M059J (cell line): ENCODE measurements at places on chromosomes 6 and 20.
A peak's percentile ranks its signal among the peaks of the same experiment; 100 is the strongest.

DNA sequence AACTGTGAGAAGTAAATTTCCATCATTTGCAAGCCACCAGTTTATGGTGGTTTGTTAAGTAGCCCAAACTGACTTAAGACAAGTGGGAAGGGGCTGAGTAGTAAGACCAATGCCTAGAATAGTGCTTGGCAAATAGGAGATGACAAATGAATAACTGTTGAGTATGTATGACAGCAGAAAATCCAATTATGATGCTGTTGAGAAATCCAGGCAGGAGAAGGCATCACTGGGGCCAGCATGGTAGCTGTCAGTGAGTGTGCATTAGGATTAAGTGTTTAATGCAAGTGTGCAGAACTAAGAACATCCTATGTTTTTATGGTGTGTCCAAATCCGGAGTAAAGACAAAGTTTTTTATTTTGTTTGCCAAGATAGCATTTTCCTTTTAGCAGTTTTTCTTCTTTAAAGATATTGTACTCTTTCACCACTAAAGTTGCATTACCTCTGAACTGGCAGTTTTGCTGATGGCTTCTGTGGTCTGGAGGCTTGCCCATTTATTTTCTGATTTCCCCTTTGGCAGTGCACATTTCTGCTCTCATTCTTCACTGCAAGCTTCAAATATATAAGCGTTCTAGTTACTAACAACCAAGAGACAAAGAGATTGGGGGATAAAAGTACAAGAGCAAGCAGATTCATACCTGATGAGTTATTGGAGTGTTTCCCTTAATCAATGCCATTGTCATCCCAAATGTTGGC is 289.7 kb downstream of the KCNQ5 start:
- peak; percentile 85 for DNase-seq

GRCh38 chr6:35728683-35729678 is 7.9 kb upstream of the ARMC12 start:
- peak; percentile 12 for DNase-seq

GRCh38 chr6:33979750-33980149 is 166.1 kb downstream of the GRM4 start:
- no peak for DNase-seq

GRCh38 chr20:62876902-62877816 is 15.5 kb upstream of the TCFL5 start:
- peak; percentile 16 for DNase-seq

DNA sequence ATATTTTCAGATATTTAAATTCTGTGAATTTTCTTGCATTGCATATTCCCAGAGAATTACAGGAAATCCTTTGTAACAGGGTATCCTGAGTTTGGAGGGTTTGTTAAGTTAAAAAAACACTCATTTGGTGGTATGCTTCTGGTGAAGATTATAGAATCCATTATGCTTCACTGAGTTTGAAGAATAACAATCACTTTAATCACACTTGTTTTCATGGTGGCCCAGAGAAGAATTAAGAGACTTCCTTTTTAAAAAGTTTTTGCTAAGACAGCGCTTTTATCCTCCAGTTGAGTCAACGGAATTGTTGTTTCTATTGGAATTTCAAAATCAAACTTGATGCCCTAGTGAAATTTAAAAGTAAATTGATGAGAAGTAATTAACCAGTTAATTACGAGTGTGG is 17.4 kb downstream of the PLEKHG1 start:
- no peak for DNase-seq

DNA sequence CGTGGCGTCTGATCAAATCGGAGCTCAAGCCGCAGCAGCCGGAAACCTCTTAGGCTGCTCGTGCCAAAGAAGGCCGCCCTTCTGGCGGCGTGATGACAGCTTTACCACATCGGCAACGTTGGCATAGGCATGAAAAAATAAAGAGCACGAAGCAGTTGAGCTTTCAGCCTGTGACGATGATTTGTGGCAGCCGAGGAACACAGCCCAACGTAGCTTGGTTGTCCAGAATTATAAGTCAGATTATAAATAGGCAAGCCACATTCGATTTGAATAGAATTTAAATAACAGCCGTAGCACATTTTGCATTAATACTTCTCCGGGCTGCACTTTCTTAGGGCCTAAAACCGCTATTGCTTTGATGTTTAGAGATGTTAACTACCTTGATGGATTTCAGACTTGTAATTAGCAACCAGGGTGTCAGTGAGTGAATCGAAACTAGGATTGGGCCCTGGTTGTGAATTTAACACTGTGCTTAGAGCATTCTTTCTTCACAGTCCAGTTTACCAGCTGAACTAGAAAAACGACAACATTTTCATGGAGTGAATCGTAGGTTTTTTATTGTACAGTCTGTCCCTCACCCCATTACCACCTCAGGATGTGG is 864 bp upstream of the BCLAF1 start:
- DNase-seq: peak; percentile 94

- DNase-seq: no peak
These were observed 9.3 kb upstream of the BCAS1 start for GRCh38 chr20:54079652-54080051.

- DNase-seq: peak; percentile 33
These were observed 108.5 kb downstream of the MAN1A1 start for GRCh38 chr6:119241111-119241465.

GRCh38 chr6:87341899-87342298 is 2.7 kb upstream of the C6orf163 start:
- DNase-seq: no peak

- DNase-seq: no peak
These were observed 25.5 kb upstream of the ITCH start for GRCh38 chr20:34337544-34337943.

- DNase-seq: no peak
These were observed 392.3 kb downstream of the PLCB1 start for GRCh38 chr20:8524101-8525016.

GRCh38 chr6:30601436-30601814 is 15.6 kb downstream of the PPP1R10 start:
- no peak for DNase-seq

- no peak for DNase-seq
These were observed 48.7 kb downstream of the EYA4 start for GRCh38 chr6:133289733-133290306.

- no peak for DNase-seq
These were observed 91.5 kb upstream of the ZNF217 start for GRCh38 chr20:53685070-53685595.

GRCh38 chr6:28124350-28124970 is at the start of gene ZSCAN16:
TSS of gene ZSCAN16 (plus strand) at chr6:28124609. CDS start at chr6:28125444, 835 bp downstream.
- peak; percentile 90 for DNase-seq
